ENCODE measurements at places on chromosomes 3 and 15.

GRCh38 chr3:85524104-85524503 lies 565.3 kb downstream of the CADM2 start:
- no peak for DNase-seq

DNA sequence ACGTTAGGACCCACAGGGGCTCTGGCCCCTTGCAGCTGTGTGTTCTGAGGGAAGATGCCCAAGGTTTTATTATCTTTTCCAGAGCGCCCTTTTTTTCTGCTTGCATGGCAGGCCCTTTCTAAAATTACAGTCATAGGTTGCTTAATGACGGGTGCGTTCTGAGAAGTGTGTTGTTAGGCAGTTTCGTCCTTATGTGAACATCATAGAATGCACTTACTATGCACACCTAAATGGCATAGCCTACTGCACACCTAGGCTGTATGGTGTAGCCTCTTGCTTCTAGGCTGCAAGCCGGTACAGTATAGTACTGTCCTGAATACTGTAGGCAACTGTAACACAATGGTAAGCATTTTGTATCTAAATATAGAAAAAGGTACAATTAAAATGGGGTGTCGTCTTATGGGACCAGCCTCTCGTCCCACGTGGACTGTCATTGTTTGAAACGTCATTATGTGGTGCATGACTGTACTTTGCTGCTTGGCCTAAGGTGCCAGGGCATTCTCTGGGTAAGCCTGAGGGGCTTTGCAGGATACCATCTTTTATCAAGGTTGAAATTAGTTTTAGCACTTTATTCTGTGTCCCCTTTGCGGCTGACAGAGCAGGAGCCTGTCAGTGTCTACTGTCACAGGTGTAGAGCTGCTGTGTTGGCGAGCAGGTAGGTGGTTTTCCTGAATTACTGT lies 10.9 kb downstream of the KLF13 start:
- no peak for DNase-seq

DNA sequence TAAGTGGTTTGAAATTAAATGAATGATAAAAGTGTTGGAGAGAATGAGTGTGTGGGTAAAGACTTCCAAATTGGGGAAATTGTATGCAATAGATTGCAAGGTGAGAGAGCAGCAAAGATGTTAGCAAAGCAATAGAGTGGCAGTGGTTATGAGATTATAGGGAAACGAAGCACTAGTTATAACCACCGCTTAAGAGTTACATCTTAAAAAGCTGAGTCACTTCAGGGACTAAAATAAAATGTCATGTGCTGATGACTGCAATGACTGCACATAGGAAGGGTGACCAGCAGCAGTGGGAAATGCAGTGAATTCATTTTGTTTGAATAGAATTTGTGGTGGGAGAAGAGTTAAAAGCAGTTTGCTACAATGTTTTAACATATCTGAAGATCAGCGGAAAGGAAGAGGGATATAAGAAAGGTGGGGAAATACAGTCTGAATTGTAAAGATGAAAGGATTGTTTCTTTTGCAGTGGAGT lies 127.3 kb downstream of the RAP2B start:
- DNase-seq, result no peak

DNA sequence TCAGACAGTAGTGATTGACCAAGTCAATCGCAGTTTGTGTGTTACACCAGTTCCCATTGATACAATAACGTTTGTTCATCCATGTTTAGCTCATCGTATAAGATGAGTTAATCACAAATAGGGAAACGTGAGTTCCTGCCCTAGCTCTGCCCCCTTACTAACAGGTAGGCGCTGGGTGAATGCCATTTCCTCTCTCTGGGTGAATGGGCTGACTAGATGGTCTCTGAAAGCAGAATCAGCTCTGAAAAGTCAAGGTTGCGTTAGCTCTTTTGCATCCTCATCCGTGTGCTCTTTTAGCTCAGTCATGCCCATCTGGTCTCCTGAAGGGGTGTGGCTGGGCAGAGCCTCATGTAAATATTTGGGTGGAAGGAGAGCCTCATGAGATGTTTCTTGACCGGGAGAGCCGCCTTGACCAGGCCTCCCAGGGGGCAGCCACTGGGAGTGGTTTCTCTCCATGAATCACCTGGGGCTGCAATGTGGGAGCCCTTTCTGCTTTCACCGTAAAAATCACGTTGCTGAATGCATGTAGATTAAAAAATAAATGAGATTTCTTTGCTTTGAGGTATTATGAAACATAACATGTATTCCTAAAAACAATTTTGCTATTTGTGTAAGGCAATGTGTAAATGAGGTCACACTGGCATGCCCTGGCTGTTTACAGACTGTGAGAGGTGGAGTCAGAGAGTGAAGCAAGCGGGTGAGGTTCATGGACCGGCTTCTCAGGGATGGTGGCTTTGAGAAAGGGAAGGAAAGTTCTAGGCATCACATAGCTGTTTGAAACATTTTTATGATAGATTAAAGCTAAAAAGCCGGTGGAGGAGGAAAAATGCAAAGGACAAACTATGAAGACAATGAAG lies 108.4 kb upstream of the RASGRP1 start:
- no peak for DNase-seq

DNA sequence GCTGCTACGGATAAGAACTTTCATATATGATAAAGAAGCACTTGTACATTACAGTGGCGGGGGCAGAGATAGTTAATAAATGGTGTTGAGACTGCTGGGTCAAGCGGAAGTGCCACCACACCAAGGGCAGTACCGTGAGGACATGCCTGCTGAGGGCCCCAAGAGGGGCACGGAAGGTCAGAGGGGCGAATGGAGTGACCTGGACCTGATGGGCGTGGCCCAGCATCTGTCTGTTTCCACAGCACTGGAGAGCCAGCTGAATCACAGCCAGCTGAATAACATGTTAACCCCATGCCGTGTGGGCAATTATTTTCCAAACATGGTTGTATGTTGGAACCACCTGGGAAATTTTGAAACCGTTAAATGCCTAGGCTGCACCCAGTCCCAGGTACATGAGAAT lies 37.2 kb downstream of the ANKDD1A start:
- no peak for DNase-seq

- no peak for DNase-seq
Observed at GRCh38 chr15:75902129-75902557, 1.5 kb upstream of the FBXO22 start.

GRCh38 chr3:179723617-179724016 lies 70.8 kb downstream of the USP13 start:
- no peak for DNase-seq

DNA sequence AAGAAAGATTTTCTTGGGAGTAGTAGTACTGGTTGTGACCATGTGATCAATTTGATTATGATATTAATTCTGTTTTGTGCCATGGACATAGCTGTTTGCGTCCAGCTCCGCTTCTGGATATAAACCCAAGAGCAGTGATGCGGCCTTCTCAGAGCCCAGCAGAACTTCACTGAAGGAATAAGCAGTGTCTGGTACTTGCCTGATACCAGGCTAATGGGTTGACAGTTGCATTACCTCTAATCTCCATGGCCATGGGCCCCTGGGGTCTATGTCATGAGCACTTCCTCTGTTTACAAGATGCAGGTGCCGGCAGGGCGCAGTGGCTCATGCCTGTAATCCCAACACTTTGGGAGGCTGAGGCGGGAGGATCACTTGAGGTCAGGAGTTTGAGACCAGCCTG lies 36.3 kb upstream of the RAB6B start:
- no peak for DNase-seq

GRCh38 chr3:159667261-159667660 lies 321.4 kb upstream of the IL12A start:
- DNase-seq, result no peak

- no peak for DNase-seq
Observed at GRCh38 chr3:48092270-48092669, 76.1 kb upstream of the MAP4 start.

DNA sequence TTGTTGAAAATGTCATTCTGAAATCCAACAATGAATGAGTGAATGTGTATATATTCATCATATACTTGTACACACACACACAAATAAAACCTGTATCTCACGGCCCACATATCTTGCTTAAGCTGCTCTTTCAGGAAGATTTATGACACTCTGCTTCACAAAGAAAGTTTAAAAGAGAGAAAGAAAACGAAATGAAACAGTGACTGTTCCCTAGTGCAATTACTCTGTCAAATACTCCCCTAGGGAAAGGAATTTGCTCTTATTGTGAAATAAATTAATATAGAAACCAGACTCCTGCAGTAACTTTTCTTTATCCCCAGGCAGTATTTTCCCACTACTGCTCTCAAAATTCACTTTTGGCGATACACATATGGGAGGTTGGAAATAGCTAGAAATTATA lies 329.1 kb downstream of the VPS13C start:
- no peak for DNase-seq

GRCh38 chr15:56537881-56538280 lies 72.9 kb upstream of the MNS1 start:
- no peak for DNase-seq

GRCh38 chr3:133938770-133939462 lies 43.2 kb upstream of the RAB6B start:
- peak; percentile 40 for DNase-seq

- no peak for DNase-seq
Observed at GRCh38 chr15:41337631-41338522, 5.2 kb downstream of the NUSAP1 start.

- DNase-seq, result no peak
Observed at GRCh38 chr3:14862661-14863230, 44.0 kb downstream of the FGD5 start.

- no peak for DNase-seq
Observed at GRCh38 chr15:76073554-76073953, 13.8 kb downstream of the TMEM266 start.

DNA sequence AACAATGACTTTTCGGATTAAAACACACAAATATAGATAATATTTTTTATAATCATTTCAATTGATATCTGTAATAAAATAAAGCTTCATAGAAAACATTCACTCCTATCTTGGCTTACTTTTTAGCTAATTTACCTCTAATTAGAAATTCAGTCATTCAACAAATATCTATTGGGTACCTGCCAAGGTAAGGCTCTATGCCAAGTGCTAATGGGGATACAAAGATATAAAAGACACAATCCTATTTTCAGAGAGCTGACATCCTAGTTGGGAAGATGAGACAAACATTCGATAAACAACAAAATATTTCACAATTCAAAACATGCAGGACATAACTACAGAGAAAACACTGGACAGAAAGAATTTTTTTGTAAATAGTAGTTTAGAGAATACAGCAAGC lies 63.3 kb downstream of the ULK4 start:
- no peak for DNase-seq

- DNase-seq, result no peak
Observed at GRCh38 chr3:127383656-127384179, 95.9 kb upstream of the PRR20G start.

GRCh38 chr3:185351396-185351795 lies 11.5 kb upstream of the MAP3K13 start:
- DNase-seq, result no peak

DNA sequence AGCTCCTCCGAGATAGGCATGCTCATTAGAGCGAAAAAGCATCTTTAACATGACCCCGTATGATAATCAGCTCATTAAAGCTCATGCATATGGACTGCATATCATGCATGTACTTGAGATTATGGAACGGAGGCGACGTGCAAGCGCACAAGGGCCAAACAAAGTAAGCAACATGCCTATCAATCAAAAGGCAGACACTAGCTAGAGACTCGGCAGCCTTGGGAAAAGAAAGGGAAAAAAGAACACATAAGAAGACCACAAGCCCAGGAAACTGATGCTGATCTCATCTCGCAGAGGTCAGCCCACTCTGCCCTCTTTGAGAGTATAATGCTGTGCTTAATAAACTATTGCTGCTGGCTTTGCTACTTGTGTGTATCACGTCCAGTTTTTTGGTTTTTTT lies 2.6 kb upstream of the ACOX2 start:
- no peak for DNase-seq

GRCh38 chr15:58174709-58175108 lies 36.5 kb downstream of the AQP9 start:
- DNase-seq, result no peak

Data from HTR-8/SVneo (cell line).